ENCODE measurements at places on chromosomes 13 and 19.

- no peak for DNase-seq
These were observed 56.4 kb downstream of the SIPA1L3 start for GRCh38 chr19:37963190-37963936.

- peak; percentile 86 for DNase-seq
These were observed 12.9 kb upstream of the ZNF564 start for GRCh38 chr19:12564016-12564664.

DNA sequence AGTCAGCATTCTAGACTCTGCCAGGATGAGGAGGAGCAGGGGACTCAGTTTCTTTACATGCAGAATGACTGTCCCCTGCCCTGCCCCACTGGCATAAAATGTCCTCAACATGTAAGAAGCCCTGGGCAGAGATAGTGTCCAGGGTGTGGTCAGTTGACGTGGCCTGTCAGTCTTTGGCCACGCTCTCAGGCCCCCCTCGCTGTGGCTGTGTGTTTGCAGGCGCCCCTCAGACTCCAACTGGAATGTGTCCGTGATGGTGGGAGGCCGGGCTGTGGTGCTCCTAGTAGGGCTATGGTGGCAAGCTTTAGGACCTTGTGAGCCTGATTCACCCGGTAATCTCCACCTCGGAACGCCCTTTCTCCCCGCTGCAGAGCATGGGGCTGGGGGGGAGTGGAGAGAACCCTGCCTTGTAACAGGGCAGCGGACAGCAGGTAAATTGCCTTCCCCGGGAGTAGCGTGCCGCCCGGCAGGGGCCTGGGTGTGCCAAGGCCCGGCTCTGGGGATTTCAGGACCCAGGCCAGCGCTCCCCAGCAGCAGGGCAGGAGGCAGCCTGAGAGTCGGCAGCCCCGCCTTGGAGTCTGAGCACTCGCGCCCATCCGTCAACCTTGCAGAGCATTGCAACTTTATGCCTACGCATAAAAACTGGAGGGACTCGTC, 62.3 kb downstream of the CHST8 start:
- DNase-seq = no peak

DNA sequence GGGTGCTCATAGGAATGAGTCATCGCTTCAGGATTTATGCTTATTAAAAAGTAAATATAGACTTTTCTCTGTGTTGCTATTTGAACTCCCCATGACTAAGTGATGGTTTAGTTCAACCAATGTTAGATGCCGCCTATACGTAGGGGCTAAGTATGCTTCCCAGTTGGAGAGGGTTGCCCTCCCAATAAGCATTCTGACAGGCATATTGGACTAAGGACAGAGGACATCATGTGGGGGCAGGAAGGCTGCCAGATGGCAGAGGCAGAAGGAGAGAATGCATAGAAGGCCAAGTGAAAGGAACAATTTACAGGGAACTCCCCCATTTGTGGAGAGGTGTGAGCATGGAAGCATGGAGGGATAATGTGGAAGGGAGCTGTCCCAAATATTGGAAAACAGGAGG, 318.4 kb upstream of the OBI1 start:
- no peak for DNase-seq

DNA sequence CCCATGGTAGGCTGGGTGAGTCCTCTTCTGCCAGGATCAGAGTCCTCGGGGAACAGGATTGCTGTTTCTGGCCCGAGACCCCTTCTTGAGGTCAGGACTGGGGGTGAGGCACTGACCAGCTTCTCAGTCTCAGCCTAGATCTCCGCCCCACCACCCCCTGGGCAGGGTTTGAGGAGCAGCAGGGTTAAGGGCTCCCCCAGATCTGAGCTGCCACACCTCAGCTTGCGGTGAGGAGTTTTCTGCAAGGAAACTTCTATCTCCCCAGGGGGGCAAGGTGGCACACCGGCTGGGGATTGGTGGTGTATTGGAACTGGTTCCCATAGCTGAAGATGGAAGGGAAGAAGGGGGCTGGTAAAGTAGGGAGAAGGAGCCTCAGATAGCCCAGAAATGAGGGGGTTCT, 19.5 kb downstream of the CHST8 start:
- no peak for DNase-seq

DNA sequence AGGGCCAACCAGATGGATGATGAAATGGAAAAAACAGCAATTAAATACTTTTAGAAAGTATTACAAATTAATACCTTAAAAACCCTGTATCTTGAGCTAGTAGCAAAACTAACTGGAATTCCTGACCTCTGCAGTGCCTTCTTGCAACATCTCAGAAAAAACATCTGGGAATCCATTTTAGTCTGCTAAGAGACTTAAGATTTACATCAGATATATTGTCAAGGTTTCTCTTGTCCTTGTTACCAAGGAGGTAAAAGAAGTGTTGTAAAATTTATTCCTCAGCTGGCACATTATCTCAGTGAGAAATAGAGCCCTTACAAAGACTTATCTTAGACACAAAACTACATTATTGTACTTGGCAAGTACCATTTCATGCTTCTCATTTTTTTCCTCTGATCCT, 18.5 kb downstream of the KCNRG start:
- DNase-seq = no peak

DNA sequence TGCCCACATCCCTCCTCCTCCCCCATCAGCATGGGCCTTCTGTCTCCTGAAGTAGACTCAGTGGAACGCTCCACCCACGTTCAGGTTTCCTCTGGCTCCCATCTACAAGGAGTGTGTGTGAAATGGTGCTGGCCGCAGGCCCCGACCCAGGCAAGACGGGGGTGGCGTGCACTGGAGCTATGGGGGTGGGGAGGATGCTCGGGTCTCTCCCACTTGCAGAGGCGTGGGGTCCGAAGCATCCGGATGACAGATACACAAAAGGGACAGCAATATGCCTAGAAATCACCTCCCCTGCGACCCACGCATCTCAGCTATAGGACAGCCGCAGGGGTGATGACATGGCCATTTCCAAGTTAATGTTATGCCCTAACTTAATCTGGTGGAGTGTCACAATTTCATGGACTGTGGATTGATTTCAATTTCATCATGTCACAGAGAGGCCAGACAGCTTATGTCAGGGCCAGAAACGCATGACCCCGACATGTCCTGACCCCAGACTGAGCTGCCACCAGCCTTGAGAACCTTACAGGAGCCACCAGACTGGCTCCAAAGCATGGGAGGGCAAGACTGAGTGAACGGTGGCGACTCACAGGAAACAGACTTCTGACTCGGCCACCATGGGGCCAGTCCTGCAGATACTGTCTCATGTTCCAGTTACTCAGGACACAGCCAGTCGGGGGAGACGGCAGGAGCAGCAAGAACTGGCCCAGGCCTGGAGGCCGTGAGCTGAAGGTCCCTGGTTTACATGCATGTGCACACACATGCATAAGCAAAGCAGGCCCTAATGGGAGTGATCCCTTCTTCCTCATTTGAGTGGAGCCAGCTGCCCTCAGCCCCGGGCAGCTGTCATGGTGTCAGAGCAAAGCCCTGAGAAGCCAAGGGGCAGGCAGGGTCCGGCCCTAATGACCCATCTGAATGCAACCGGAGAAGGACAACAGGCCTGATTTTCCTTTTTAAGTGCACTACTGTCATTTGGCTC, 82.2 kb downstream of the SLC7A1 start:
- DNase-seq = no peak

GRCh38 chr19:43596842-43597461, 557 bp downstream of the ZNF576 start:
- DNase-seq = no peak

- no peak for DNase-seq
These were observed 143.2 kb downstream of the KATNAL1 start for GRCh38 chr13:30164146-30164545.

DNA sequence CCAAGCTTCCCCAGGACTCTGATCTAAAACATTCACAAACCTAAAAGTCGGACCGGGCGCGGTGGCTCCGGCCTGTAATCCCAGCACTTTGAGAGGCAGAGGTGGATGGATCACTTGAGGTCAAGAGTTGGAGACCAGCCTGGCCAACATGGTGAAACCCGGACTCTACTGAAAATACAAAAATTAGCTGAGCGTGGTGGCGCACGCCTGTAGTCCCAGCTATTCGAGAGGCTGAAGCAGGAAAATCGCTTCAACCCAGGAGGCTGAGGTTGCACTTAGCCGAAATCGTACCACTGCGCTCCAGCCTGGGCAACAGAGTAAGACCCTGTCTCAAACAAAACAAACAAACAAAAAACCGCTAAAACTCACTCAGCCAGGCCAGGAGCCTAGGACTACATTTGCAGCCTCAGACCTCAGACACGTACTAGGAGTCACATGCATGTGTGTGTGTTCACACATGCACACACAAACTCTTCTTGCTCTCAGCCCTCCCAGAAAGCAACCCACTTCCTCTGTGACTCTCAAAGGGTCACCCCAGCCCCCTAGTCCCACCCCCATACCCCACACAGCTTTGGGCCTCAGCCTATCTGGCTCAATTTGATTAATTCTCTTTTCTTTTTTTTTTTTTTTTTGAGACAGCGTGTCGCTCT, 704 bp upstream of the NOTCH3 start:
- DNase-seq = no peak

DNA sequence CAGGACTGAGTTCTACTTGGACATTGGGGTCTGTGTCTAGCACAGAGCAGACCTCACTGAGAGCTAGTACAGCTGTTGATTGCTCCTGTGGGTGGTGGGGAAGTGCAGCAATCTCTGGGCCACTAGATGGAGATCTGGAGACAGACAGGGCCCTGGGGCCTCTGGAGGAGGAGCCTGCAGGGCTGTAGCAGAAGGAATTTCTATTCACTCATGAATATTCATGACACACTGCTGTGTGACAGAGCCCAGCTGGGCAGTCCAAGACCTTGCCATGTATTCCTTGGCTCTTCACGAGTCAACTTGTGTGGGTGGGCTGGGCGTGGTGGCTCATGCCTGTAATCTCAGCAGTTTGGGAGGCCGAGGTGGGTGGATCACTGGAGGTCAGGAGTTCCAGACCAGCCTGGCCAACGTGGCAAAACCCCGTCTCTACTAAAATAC, 37.5 kb downstream of the SUGP2 start:
- DNase-seq = no peak

GRCh38 chr13:27177852-27178251, 6.2 kb upstream of the USP12 start:
- no peak for DNase-seq

DNA sequence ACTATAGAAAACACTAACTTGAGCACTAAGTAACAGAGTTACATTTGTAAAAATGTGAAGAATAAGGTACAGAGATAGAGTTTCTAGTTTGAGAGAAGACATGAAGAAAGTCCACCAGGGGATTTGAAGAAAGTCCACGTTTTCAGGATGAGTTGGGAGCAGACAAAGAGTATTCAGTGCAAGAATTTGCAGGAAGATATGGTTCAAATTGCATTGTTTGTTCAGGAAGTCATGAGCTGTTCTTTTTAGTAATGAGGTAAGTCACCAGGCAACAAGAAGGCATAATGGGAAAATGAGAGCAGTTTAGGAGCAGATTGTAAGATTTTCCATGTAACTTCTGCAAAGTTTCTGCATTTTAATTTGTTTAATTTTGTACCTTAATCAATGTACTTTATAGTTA, 618.0 kb downstream of the DACH1 start:
- DNase-seq = no peak

- DNase-seq = no peak
These were observed 90.6 kb downstream of the TEX26 start for GRCh38 chr13:31022928-31023530.

DNA sequence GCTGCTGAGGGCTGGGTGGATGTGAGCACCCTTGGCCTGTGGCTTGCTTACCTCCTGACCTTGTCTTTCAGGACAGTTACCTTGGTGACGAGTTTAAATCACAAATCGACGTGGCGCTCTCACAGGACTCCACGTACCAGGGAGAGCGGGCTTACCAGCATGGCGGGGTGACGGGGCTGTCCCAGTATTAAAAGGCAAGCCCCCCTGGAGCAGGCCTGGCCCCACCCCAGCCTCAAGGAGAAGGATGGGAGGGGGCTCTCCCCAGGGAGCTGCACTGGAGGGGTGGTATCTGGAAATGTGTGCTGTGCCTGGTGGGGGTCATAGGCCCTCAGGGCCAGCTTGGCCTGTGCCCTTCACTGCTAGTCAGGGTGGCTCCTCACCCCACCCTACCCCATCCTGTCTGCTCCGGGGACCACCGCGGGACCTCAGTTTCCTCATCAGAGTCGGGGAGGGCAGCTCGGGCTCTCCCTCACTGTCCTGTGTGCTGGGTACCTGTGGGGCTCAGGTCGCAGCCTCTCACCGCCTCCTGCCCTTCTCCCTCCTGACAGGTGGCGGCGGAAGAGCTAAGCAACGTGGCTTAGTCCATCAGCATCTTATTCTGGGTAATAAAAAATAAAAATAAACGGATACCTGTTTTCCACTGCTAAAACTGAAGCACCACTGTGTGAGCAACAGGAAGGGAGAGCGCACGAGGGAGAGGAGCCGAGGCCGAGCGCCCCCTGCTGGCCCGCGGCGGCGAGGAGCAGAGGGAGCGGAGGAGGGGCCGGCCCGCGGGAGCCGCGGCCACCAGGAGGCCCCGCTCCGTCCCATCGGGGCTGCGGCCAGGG, 29.8 kb downstream of the CERS1 start:
- DNase-seq = no peak

DNA sequence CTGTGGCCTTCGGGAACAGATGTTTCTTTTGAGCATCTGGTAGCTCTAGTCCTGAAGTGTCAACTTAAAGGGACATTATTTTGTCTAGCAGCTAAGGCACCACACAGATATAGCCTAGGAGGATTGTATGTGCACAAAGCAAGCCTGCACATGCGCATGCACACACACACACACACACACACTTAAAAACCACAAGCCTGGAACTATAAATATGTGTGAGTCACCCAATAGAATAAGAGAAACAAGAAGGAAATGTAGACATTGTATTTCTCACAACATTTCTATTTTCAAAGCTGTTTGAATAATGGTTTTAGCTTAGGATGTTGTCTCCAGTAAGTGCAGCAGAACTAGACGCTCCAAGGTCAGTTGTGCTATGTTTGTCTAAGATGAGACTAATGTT, 516.5 kb downstream of the SUCLA2 start:
- DNase-seq = no peak

DNA sequence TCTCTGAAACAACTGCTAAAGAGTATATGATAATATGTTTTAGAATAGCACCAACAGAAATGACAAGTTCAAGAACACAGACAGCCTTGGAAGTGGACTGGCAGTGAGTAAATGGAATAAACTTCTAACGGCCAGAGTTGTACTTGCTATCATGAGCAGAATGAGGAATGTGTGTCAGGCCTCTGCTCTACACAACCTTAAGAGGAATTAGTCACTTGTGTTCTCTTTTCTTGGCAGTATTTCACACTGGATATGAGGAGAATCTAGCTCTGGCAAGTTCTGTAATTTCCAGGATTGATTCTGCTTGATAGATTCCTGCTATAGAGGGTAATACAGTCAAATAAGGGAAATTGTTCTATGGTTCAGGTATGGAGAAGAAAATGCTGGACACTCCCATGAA, 757.3 kb downstream of the EFNB2 start:
- DNase-seq = no peak

DNA sequence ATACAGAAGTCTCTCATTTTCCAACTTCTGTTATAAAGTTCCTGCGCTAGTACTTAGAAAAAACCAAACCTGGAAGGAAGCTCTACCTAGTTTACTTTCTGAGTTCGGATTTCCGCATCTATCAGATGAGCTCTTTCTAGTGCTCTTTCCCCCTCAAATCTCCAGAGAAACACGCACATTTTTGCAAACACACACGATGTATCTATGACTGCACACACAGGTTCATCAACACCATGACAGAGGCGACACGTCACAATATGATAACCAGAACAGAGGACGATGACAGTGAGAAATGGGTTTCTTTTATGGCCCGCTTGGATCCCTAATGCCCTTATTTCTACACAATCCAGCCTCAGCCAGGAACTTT, 629 bp upstream of the LRRC63 start:
- no peak for DNase-seq

All from stimulated activated CD8-positive, alpha-beta memory T cell treated with anti-CD3 and anti-CD28 coated beads, Interleukin-4, amount 100 ng/mL, for 1 hour (primary cell).